Stimulated activated CD8-positive, alpha-beta memory T cell treated with anti-CD3 and anti-CD28 coated beads, Interleukin-4, amount 100 ng/mL, for 4 hours (primary cell): ENCODE measurements at places on chromosomes 5 and 9.

DNA sequence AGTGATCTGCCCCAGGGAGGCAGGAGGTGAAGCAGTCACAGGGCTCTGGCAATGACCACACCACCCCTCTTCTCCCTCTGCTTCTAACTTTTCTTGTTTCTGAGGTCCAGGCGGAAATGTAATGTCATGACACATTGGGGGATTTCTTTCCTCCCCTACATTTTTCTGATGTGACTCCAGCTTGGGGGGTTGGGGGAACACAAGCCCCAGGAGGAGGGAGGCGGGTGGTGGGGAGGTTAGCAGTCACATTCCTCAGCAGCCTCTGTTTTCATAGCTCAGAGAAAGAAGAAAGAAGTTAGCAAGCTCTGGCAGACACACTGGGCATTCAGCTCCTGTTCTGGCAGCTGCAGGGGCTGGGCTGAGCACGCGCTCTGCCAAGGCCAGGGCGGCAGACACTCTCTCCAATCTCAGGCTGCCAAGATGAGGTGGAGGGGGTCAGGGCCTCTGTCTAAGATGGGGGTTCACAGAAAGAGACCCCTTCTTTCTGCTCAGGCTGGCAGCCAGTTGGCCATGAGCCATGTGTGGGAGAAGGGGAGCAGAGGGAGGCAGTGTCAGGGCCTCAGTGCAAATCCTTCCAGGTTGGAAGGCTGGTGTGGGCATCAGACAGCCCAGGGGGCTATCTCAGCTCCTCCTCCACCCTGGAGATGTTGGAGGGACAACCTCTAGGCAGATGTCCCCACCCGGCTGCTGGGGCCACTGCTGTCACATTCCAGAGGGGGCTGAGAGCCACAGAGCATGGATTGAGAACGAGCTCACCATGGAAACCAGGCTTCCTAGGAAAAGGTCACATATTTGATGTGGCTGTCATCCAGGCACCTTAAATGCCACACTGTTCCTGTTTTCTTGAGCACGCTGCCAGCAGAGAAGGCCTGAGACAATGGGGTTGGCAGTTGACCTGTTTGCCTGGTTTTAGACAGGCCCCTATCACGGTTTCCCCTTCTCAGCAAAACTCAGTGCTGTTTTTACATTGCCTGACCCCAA is 20.1 kb upstream of the PFDN1 start:
- DNase-seq: no peak

- DNase-seq: no peak
Measured at GRCh38 chr9:86893811-86894490, 53.4 kb downstream of the GAS1 start.

DNA sequence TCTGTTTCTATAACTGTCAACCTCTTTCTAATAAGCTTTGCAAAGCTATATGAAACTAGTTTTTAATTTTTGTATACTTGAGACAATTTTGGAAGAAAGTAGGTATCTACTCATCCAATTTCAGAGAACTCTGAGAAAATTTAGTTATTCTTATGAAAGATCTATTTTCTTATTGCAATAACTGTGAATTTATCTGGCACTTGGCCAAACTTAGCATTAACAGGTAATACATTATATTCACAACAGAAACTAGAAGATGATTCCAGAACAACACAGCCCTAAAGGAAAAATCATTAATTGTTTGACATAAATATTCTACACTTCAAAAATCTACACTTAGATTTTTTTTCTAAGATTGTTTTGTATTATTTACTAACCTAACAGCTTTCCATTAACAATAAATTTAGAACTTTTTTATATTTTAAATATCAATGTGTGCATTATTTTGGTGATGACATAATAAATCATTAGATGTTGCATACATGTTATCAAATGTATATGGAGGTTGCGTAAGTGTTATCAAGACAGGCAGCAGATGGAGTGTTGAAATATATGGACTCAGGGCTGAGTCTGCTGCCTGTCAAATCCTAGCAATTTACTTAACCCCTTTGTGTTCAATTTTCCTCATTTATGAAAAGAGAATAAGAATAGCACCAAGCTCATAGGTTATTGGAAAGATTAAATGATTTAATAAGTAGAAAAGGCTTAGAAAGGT is 141.8 kb downstream of the MUSK start:
- no peak for DNase-seq

DNA sequence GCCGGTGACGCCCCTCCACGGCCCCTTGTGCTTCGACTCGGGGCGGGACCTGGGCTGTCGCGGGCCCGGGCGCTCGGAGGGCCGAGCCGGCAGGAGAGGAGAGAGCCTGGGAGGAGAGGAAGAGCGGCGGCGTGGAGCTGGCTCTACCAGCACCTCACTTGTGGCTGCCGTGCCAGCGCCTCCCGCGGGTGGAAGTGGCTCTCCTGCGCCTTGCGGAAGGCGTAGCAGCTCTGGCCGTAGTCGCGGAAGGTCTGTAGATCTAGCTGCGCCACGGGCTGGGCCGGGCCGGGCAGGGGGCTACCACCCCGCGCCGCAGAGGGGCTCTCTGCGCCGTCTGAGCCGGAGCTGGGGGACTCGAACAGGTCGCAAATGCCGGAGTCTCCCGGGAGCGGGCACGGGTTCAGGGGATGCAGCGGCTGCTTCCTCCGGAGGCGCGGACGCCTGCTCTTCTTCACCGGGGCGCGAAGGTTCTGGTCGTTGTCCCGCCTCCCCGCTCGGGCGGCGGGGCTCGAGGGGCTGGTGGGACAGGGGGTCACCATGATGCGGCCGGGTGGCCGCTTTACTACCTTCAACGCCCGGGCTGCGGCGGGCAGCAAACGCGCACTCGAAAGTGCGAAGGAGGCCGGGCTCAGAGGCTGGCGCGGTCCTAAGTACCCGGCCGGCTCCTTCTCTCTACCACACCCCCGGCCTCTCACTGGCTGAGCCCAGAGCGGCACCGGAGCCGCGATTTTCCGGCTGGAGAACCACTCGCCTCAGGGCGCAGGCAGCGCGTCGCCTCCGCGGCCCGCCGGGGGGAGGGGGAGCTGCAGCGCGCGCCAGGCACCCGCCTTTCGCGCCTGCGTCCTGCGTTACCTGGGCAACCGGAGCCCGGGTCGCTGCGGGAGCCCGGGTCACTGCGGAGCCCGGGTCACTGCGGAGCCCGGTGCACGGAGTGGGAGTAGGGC is at the start of gene CCNO:
Gene CCNO (minus strand): TSS at position 624 of the 944 bp plus-strand sequence. CDS start 85 bp downstream, at position 539.
- DNase-seq: no peak

GRCh38 chr9:112097712-112098688 is 77.1 kb downstream of the SUSD1 start:
- DNase-seq: peak; percentile 39

DNA sequence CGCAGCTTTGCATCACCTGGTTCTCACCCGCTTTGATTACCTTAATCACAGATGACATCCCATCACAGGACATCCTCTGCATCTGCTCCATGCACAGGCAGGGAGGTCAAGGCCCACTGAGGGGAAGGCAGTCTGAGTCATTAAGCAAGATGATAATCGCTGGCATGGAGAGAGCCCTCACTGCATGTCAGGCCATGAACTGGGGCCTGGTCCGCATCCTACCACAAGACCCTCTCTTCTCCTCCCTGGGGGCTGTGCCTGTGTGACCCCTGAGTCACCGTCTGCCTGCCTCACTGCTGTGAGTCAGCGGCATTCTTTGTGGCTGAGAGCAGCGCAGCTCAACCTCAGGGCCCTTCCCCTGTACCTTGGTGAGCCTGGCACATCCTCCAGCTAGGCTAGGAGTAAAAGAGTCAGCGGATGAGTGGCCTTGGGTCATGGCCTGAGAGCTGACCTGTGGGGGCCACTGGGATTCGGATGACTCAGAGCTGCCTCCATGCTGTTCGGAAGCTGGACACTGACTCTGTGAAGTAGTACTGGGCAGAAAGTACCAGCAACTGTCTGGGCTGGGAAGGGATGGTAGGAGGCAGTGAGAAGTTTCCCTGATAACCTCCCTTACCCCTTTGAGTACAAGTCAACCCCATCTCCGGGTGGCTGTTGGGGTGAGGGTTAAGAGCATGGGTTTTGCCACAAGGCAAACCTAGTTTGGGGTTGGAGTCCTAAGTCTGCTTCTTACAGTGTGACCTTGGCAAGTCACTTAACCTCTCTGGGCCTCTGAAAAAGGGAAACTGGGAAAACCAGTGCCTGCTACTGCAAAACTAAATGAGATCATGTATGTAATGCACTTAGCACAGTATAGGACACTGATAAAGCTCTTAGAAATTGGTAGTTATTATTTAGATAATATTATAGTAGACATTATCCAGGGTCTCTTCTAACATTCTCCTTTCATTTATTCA is 14.6 kb upstream of the ARSI start:
- DNase-seq: no peak

DNA sequence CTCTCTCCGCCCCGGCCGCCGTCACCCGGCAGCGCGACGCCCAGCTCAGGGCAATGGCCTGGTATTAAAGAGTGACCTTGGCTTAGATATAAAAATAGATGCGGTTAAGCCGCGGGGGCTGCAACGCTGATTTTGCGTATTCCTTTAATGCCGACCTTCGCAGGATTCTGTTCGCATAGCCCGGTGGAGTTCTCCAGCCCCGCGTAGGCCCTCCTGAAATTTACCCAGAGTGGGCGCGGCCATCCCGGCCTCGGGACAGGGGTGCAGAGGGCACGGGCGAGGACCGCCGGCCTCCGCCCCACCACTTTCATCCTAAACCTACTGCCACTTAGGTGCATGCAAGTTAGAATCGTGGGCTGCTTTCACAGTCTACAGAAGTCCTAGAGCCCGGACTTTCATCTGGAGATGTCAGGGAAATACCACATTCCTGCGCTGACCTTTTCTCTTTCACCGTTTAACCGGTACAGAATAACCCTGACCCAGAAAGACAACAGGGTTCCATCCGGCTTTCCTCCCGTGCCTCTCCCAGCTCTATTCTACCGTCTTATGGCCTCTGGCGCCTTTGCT is 492 bp upstream of the FAM169A start:
- DNase-seq: no peak

DNA sequence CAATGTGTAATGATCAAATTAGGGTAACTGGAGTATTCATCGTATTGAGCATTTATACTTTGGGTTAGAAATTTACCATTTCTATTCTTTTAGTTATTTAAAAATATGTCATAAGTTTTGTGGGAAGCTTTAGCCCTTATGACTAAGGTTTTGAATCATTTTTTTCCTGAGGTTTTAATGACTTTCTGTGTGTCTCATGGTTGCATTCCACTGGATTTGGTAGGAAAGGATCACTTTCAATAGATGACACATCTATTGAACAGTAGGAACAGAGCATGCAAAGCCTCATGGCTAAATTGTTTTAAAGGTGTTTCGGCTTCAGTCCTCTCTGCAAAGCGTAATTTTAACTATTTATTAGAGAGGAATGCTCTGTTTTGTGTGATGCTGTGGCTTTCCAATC is 512.4 kb upstream of the CHD1 start:
- no peak for DNase-seq
